SW 1271 (cell line): ENCODE measurements at places on chromosomes 5 and 9.

DNA sequence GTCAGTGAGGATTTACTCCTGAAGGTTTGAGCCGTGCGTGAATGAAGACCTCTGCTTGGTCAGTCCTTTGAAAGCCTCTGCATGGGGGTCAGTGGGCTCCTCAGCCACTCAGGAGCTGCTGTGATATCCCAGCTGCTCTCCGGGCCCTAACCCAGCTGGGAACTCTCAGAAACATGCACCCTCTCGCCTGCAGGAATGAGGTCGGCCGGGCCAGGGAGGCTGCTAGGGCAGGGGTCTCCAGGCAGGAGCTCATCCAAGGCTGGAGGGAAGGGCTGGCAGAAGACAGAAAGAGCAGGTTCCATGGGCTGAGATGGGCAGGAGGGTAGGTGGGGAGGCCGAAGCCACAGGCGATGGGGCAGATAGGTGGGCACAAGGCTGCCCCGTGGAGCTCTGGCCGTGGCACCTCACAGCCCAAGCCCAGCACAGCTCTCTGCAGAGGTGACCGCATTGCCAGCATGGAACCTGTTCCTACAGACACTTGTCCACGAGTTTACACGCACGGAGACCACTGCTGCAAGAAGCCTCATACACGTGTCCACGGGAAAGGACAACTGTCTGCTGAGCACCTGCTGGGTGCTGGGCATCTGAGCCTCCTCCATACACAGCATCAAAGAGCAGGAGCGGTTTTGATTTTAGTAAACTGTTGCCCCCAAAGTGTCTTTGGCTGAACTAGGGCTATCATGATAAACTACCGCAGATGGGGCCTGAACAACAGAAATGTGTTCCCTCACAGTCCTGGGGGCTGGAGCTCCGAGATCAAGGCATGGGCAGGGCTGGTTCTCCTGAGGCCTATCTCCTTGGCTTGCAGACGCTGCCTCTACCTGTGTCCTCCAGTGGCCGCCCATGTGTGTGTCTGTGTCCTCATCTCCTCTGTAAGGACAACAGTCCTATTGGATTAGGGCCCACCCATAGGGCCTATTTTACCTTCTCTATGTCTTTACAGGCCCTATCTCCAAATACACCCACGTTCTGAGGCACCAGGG, 85.2 kb upstream of the ADAMTS2 start:
- no peak for DNase-seq

GRCh38 chr5:24444414-24444813, 200.4 kb downstream of the CDH10 start:
- no peak for DNase-seq

DNA sequence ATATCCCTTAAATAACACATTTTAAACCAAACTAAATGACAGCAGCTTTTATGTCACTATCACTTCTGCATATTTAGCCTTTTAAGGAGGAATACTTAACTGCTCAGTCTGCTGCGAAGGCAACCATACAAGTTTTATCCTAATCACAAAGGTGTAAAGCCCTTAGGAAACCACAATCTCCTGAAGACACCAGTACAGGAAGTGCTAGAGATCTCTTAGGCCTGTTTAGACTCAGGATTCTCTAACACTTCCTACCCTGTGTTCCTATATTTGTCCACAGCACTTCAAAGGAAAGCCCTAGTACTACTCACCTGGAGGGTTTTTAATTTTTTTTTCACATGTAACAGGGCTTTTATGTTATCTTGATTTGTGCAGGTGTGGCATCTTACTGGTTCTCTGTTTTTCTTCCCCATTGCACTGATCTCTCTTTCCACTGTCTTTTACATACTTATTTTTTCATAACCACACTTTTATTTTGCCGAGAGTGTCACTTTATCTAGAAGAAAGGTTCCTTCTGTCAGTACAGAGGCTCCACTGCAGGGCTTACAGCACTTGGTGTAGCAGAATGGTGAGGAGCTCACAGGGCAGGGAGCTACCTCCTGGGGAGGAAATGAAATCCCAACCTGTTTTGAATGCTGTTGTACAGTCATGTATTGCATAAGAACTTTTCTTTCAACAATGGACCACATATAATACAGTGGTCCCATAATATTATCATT, 1060.6 kb upstream of the ACO1 start:
- no peak for DNase-seq

DNA sequence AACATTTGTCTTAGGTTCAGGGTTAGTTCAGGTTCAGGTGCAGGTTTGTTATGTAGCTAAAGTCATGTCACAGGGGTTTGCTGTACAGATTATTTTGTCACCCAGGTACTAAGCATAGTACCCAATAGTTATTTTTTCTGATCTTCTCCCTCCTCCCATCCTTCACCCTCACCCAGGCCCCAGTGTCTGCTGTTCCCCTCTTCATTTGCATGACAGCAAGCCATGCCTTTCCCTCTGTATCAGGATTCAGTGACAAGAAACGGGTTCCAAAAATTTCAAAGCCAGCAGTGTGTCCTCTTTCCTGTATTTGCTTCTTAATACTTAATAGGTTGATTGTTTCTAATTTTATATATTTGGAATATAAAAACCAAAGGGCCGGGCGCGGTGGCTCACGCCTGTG, 330.8 kb upstream of the SGCD start:
- no peak for DNase-seq

DNA sequence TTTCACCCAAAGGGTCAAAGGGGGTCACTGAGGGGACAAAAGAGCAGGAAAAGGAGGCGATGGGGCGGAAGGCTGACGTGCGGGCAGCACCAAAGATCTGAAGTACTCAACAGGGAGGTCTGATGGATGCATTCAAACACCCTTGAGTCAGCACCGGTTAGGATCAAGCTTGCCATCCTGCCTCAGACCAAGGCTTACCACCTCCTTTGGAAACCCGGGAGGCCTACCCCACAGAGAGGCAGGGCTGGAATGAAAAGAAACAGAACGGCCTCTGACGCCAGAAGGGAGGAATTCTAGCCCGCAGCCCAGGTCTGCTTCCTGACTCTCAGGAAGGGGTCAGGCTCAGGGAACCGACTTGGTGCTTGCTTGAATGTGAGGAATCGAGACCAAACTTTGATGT, 125.6 kb downstream of the PAPPA start:
- DNase-seq = no peak

DNA sequence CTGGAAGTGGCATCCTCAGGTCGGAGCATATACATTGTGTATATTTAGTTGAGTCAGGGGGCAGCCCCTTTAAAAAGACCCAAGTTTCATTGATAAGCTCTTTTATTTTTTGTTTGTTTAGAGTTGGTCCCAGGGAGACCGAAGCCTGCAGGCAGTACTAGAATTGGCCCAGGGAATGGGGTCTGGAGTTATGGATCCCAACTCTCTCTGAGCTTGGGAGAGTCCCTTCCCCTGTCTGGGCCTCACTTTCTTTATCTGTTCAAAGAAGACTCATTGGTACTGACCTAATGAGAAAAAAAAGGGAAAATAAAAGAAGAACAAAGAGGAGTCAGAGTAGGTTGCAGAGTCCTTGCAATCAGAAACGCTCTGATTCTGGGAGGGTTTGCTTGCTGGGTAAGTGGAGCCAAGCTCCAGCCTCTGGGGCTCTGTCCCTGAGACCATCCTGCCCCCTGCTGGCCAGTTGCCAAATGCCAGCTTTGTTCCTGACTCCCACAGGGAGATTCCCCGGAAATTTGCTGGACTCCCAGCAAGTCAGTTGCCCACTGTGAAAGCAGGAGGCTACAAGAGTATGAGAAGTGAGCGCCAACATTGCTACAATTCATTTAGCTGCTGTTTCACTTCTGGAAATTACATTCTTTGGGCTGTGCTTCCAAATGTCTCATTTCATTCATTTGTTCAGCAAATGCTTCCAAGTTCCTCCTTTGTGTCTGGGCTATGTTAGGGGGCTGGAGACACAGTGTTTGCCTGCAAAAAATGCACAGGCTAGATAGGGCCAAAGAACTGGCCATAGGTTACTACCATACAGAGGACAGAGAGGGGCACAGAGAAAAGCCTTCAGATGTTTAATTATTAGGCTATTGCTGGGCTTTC, 156.2 kb downstream of the MELK start:
- no peak for DNase-seq

GRCh38 chr5:33633699-33634098, 192.9 kb downstream of the TARS1 start:
- DNase-seq = no peak

DNA sequence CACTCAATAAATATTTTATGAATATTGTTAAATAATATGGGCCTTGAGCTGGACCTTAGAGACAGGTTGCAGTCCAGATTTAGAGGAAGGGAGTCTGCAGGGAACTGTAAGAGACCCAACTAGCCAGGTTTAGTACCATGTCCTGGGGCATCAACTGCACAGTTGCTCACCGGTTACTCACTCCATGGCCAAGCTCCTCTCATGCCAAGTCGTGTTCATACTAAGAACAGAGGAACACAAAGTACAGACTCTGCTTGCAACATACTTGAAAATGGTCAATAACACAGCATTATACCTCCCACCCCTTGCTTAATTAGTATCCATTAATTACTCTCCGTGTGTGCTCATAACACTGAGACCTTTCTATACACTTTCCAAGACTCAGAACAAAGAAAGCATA, 317.6 kb upstream of the PIK3R1 start:
- DNase-seq = no peak

GRCh38 chr9:118418887-118419565, 714.8 kb downstream of the TLR4 start:
- no peak for DNase-seq

GRCh38 chr5:42908509-42909488, 97.1 kb upstream of the SELENOP start:
- peak; percentile 25 for DNase-seq

DNA sequence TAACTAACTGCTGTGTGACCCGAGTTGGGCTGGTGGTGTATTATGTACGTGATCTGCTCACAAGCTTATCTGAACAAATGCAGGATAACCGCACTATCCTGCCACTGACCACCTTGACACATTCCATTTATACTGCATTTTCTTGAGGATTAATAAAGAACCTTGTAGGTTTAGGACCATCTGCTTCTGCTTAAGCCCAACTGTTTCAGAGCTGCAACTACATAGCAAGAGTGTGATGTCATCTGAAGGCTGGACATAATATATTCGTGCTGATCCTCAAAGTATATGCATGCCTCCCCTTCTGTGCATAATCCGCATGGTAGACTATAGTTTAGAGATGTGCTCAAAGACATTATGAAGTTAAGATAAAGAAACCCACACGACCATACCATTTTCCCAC, 435.9 kb downstream of the BNC2 start:
- no peak for DNase-seq

DNA sequence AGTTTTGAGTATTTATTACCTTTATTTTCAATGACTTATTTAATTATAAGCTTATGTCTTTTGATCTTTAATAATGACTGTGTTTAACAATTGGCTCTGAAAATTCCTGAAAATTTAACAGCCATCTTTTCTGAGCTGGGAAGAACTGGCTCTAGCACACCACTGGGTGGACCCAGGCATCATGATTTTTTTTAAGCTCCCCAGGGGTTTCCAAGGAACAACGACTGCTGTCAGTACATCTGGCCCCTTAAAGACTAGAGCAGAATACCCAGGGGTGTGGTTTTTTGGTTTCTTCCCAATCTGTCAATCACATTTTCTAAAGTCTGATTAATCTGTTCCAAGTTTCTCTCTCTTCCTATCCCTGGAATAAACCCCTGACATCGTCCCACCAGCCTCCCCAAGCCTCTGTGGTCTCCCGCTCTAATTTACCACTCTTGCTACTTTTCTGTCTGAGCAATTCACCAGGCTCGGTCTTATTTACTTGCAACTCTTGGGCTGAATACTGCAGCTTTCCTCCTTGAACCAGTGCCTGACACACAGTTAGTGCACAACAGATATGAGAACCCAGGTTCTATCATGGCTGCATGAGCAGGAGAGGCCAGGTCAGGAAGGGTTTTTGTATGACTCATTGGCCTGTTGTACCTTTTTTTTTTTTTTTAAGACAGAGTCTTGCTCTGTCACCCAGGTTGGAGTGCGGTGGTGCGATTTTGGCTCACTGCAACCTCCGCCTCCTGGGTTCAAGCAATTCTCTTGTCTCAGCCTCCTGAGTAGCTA, 321.9 kb downstream of the ZSWIM6 start:
- no peak for DNase-seq

- no peak for DNase-seq
Observed at GRCh38 chr9:8907868-8908267, 1108.3 kb upstream of the DMAC1 start.

DNA sequence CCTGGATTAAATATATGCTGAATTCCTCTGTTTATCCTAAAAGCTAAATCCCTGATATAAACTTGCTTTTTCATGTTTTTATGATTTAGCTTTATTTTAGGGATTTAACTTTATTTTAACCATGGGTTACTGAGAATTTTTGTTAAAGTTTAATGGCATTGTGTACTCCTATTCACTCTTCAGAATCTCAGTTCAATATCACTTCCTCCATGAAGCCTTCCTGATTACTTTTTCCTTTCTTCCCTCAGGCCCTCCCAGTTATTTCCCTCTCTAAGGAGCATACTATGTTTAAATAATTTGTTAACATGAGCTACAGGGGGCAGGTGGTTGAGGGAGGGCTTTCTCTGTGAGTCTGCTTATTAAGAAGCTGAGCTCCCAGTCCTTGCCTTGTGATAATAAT, 149.9 kb downstream of the MTX3 start:
- no peak for DNase-seq

DNA sequence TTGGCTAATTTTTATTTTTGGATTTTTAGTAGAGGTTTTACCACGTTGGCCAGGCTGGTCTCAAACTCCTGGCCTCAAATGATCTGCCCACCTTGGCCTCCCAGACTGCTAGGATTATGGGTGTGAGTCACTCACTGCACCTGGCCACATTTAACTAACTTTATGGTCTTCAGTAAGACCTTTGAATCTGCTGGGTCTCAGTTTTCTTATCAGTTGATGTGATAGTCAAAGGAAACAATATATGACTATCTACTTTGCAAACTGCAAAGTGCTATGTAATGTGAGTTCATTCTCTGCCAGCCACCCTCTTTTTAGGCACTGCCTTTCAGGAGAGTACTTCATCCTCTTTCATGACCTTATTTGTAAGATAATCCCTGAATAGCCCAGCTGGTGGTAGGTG, 474.7 kb downstream of the PDE4D start:
- no peak for DNase-seq

- no peak for DNase-seq
Observed at GRCh38 chr5:89397096-89397495, 514.1 kb upstream of the MEF2C start.

- DNase-seq = no peak
Observed at GRCh38 chr9:135848341-135849047, 58.9 kb downstream of the CAMSAP1 start.

- DNase-seq = no peak
Observed at GRCh38 chr9:121756474-121757280, 105.2 kb downstream of the DAB2IP start.

DNA sequence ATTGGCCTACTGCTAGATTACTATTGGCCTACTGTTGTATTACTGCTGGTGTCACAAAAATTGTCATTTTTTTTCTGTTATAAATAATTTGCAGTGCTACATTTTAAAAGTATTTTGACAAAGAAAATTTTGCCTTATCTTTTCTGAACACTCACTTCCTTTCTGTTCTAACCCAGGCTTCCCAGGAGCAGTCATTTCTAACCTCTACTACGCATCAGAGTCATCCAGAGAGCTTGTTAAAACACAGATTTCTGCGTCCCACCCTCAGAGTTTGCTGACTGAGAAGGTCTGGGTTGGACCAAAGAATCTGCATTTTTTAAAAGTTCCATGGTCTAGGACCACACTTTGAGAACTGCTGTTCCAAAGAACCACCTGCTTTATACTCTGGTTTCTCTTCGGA, 306.1 kb downstream of the GLIS3 start:
- DNase-seq = no peak
